Stimulated activated CD4-positive, alpha-beta T cell treated with anti-CD3 and anti-CD28 coated beads, Interleukin-4, amount 100 ng/mL, for 48 hours (primary cell): ENCODE measurements at places on chromosomes 12 and 14.
A peak's percentile ranks its signal among the peaks of the same experiment; 100 is the strongest.

DNA sequence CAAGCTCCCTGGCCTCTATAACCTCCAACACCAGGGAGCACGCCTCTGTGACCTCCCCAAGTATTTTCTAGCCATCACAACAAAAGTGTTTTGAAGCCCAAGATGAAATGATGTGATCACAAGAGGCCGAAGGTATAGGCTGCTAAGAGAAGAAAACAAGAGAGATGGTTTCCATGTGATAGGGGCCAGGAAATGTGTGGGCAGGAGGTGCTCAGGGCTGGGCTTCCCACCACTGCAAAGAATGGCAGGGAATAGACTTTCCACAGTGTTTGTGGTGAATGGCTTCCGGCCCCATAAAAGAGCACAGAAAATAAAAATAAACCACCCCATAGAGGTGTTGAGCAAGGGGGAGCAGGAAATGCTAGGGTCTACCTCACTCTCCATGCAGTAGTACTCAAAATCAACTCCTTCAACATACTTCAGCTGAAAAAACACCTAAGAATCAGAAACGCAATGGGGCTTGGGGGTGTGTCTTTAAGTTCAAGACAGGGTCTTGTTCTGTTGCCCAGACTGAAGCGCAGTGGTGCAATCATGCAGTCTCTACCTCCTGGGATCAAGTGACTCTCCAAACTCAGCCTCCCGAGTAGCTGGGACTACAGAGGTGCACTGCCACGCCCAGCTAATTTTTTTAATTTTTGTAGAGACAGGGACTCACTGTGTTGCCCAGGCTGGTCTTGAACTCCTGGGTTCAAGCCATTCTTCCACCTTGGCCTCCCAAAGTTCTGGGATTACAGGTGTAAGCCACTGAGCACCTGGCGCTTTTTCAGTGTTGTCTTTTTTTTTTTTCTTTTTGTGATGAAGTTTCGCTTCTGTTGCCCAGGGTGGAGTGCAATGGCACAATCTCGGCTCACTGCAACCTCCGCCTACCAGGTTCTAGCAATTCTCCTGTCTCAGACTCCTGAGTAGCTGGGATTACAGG, 27.1 kb downstream of the DAD1 start:
- DNase-seq, result no peak

DNA sequence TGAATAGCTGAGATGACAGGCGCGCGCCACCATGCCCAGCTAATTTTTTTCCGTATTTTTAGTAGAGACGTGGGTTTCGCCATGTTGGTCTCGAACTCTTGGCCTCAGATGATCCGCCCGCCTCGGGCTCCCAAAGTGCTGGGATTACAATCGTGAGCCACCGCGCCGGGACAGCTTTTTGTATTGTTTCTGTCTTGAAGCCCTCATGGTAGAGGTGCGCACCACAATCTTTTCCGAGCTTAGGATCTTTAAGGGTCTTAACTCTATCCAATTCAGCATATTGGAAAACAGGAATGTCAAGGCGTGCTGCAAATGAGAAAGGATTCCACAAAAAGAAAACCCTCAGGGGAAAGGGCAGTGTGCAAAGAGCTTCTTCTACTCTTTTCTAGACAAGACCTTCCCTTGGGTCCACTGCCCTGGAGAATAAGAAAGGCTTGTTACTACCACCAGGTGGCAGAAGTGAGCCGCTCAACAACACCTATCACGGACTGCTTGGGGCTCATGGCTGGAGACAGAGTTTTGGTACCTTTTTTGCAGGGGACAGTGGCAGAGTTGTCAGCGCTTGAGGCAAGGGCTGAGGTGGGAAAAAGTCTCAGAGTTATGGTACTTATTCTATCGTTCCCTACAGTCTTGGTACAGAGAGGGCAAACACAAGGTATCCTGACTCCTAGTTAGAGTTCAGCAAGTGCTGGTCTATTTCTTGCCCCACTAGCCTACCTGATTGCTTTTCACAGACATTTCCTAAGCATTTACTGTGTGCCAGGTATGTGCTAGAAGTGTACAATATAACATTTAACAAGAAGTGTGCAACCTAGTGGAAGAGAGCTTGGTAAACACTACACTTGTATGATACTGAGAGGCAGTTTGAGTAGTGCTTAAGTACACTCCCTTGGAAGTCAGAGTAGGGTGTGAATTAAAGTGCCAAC, 16.4 kb upstream of the SP7 start:
- DNase-seq, result peak; percentile 71

DNA sequence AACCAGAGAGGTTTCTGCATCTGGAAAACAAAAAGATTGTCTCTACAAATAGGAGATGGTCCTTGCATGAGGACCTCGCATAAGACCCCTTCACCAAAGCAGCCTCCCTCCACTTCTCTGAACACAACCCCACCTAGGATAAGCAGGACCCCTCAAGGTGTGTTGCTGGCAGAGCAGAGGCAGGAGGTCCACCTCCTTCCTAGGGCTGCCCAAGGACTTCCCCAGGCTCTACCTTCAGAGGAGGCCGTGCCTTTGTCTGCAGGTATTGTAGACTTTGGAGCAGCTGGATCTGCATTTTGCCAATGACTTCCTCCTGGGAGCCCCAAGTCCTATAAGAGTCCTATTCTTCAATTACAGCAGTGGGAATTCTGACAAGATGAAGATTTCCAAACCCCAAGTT, 67.3 kb upstream of the TSPAN11 start:
- no peak for DNase-seq

- no peak for DNase-seq
These were observed 8.3 kb downstream of the RERG start for GRCh38 chr12:15212930-15213329.

DNA sequence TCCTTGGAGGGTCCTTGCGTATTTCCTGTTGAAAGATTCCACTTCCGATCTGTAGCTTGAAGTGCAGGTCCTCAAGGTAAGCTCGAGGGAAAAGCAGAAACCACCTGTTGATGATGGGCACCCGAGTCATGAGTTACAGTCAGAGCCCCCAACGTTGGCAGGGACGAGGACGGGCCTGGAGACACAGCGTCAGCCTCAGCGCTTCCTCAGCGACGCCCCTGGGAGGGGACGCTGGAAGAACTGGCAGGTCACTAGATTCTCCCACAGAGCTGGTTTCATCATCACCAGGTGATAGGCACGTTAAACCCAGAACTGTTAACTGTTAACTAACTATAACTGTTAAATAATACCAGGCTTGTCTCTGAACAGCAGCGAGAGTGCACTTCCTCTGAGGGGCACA, 101.8 kb downstream of the TNFAIP2 start:
- DNase-seq, result no peak

DNA sequence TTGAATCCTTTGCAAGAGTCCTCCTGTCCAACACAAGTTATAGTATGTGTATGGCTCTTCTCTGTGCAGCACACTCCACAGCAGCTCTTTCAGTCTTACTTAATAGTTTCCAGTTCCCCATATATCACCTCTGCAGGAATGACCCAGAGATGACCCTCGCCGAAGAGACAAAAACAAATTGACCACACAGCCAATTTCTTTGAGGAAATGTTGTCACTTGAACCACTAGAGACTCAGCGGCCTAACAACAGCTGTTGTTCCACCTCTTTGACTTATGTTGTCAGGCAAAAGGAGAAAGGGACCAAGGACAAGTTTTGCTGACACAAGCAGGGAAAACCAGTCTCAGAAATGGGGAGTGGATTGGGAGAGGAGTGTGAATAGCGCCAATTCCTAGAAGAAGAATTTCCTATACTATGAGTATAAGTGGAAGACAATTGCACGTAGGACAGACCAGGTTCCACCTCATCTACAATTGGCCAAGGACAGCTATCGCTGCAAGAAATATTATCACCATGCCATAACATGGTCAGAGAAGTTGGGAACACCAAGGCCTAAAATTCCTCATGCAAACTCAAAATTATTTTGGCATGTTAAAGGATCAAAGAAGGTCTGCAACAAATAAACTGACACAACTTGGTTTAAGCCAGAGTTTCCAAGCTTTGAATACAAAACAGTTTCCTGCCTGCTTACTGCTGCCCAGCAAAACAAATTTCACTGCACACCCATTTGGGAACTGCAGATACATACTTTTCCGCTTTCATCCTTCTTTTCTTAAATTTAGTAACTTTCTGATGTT, 41.7 kb upstream of the ITPR2 start:
- no peak for DNase-seq

GRCh38 chr14:37709419-37710195, 114.2 kb downstream of the TTC6 start:
- no peak for DNase-seq

GRCh38 chr12:115337693-115338543, 653.9 kb upstream of the TBX3 start:
- no peak for DNase-seq

DNA sequence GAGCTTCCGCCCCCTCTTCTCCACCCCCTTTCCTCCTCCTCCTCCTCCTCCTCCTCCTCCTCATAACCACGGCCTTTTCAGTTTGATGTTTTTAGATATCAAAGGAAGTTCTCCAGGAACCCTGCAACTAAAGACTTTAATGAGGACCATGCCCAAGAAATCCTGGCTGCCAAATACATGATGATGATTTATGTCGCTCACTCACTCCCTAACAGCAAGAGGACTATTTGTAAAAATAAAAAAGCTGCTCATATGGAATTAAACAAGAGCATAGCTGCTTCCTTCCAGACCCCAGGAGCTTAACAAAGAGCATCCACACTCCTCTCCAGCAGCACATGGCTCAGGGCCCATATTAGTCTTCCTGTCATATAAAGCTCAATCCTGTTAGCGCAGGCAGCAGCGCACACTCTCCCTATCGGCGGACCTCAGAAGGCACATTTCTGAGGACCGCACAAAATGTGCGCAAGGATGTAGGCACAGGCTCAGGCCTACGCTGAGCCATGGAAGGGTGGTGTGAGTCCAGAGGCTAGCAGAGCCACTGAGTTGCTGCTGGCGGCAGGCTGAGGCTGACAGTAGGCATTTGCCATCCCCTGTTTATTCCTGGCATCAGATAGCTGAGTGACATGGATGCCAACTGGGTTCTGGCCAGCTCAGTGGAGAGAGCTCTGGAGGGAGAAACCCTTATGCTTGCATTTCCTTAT, 232.8 kb downstream of the MSRB3 start:
- DNase-seq, result no peak

GRCh38 chr12:57461276-57461916, 1.8 kb downstream of the GLI1 start:
- no peak for DNase-seq

DNA sequence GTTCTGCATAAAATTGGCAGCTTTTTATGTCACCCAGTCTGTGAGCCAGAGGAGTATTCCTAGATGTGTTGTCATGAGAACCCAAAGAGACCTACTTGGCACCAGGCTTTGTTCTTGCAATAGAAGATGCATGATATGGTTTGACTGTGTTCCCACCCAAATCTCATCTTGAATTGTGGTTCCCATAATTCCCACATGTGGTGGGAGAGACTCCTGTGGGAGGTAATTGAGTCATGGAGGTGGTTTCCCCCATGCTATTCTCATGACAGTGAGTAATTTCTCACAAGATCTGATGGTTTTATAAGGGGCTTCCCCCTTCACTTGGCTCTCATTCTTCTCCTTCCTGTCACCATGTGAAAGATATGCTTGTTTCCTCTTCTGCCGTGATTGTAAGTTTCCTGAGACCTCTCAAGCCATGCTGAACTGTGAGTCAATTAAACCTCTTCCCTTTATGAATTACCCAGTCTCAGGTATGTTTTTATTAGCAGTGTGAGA, 572.0 kb upstream of the ATP2B1 start:
- peak; percentile 16 for DNase-seq

DNA sequence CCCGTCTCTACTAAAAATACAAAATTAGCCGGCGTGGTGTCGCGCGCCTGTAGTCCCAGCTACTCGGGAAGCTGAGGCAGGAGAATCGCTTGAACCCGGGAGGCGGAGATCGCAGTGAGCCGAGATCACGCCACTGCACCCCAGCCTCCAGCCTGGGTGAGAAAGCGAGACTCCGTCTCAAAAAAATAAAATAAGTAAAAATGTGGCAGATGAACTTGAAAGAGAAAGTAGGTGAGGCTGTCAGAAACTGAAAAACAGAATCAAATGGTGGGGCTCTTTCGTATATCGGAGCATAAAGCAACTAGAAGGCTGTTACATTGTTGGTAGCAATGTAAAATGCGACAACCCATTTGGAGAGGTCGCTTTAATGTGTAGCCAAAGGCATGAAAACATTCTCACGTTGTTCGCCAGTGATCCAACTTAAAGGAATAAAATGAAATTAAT, 767 bp upstream of the CCNT1 start:
- DNase-seq, result no peak

- DNase-seq, result no peak
These were observed 37.1 kb downstream of the TMEM30B start for GRCh38 chr14:61244009-61244408.

DNA sequence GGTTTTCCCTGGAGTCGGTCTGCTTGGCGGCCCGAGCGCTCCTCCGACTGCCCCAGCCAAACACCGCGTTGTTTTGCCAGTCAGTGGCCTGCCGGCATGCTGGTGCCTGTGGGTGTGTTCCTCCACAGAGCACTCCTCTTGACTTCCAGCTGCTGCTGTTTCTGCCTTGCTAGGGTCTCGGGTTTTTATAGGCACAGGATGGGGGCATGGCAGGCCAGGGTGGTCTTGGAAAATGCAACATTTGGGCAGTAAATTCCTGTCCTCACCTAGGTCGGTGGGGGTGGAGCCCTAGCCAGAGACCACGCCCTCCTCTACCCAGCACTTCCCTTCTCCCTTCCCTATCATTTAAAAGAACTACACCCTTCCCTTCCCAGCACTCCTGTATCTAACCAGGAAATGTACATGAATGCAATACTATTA, 34.7 kb upstream of the VASH1 start:
- DNase-seq, result no peak

- no peak for DNase-seq
These were observed 2.4 kb downstream of the HRK start for GRCh38 chr12:116878567-116879508.

DNA sequence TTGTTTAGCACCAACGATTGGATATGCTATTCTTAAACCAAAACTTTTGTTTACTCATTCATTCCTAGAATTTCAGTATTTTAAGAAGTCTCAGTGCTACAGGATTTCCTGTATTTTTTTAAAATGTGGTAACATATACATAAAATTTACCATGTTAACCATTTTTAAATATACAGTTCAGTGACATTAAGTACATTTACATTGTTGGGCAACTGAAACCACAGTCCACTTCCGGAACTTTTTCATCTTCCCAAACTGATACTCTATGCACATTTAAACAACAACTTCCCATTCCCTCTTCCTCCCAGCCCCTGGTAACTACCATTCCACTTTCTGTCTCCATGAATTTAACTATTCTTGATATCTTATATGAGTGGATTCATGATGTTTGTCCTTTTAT, 30.3 kb downstream of the PDE3A start:
- DNase-seq, result no peak
